ENCODE measurements at places on chromosomes 5 and 9.

DNA sequence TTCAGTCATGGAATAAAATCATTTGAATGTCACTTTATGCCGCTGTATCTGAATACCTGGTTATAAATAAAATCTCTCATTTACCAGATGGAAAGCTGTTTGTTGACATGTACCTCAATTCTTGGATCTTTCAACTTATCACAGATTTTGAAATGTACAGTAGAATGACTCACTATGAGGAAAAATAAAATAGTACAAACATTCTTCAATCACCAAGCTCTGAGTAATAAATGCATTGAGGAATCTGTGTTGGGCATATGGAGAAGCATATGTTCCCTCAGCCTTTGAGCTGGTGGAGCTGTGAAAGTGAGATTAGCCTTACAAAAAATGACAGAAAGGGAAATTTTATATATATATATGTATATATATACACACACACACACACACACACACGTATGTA lies 175.4 kb downstream of the KIAA0825 start:
- no peak for DNase-seq

- DNase-seq: no peak
Measured at GRCh38 chr5:159915904-159916840, at the start of gene ADRA1B. TSS of gene ADRA1B (plus strand) at chr5:159916482. CDS start at chr5:159916906, 424 bp downstream.

DNA sequence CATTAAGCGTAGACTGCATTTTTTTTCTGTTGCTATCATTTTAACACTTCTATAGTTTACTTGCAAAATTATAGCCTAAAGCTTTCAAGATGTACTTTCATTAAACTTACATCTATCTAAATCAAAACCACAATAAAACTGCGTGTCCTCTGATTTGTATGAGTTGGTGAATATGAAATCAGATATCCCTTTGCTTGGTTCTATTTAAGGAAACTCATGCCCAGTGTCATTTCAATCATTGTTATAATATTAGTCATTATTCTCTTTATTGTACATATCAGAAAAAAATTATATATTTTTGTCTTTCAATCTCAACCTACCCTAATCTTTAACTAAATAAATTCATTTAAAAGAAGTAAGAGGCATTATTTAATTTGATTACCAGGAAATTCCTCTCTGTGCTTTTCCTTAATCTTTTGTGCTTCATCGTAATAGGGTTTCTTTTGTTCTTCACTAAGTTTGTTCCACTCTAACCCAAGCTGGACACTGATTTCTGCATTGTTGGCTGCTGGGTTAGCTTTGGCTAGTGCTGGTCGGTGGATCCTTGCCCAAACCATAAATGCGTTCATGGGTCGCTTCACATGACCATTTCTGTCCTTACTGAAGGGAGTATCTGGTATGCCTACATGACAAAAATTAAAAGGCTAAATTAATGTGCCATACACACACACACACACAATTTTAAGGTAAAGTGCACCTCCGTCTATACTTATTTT lies 3.8 kb downstream of the SOX30 start:
- DNase-seq: no peak

DNA sequence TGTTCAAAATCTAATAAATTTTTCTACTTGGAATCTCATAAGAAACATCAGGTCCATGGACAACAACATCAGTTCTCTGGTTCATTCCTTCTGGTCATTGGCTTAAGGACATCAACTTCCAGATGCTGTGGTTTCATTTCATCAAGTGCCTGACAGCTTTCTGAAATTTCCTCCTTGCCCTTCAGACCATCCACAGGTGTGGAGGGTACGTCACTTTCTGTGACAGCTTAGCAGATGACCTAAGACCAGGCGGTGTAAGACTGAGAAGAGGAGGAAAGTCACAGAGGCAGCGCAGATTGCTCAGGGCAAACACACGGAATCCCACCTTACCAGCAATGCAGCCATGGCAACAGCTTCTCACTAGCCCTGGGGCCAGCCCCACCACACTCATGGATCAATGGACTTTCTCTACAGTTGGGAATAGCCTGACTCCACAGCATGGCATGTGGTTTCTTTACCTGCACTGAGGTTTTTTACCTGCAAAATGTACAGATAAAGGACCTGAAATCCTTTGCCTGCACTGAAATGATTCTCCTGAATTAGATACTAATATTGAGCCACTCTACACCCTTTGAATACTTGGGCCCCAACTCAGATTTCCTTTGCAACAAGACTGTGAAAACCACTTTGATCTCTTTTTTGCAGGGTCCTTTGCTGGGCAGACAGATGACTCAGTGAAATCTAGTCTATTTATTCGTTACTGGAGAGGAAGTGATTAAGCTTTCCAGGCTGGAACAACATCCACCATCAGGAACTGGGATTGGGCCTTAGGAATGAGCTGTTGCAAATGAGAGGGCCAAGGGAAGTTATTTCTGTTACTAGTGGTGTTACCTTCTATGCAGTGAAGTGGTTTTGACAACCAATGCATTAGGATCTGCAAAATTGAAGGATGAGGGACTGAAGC lies 26.9 kb downstream of the TICAM2 start:
- DNase-seq: no peak

- no peak for DNase-seq
Measured at GRCh38 chr5:169869066-169869465, 111.2 kb downstream of the INSYN2B start.

- no peak for DNase-seq
Measured at GRCh38 chr9:14908295-14909180, 1.7 kb downstream of the FREM1 start.

DNA sequence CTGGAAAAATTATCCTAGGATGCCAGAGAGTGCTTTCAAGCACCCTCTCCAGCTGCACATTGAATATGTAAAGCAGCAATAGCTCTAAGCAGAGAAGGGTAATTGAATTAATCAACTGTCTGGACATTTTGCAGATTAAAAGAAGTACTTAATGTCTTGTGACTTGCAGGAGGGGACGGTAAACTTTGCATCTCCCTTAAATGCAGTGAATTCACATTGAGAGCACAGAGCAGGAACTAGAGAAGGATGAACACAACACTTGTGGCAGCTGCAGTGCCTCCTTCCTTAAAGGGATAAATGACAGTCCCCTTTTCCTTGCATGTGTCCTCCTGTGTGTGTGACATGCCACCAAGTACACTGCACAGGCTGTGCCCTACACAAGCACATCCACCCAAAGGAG lies 7.4 kb upstream of the CDK5RAP2 start:
- DNase-seq: no peak

GRCh38 chr5:35199886-35200285 lies 30.4 kb downstream of the PRLR start:
- DNase-seq: no peak

- DNase-seq: no peak
Measured at GRCh38 chr9:123085916-123086315, 52.4 kb downstream of the GPR21 start.

- no peak for DNase-seq
Measured at GRCh38 chr5:127757576-127757975, 54.4 kb downstream of the CCDC192 start.

DNA sequence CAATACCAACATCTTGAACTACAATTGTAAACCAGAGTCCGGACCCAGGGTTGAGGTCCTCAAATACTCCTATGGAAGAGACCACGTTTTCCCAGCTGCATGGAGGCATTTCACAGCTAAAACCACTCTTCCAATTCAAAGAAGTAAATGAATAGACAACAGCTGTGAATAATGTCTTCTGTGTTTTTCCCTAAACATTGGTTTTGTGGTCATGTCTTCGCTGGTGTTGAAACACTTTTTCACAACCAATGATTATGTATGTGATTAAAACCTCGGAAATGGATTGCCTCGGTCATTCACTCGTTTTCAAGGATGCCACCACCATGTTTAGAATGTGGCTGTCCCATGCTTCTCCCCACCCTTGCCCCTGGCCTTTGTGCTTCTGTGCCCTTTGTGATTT lies 9.4 kb upstream of the TENT4A start:
- DNase-seq: no peak

GRCh38 chr9:127485995-127486394 lies 34.7 kb downstream of the LRSAM1 start:
- no peak for DNase-seq

DNA sequence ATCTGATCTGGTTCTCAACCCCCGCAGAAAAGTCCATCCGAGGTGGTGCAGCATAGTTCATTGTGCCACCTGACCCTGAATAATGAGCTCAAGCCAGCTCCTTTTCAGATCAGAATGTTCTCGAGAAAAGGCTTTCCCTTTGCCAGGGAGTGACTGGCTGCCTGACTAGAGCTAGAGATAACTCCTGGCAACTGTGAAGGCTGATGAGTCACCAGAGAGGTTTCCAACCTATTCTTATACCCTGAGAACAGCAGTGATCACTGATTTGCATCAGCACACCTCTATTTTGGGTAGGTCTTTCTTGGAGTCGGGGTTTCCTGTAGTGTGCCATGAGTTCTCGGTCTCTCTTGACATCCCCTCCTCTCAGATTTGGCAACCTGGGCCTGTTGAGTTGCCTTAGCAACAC lies 127.9 kb downstream of the PIK3R1 start:
- DNase-seq: no peak

DNA sequence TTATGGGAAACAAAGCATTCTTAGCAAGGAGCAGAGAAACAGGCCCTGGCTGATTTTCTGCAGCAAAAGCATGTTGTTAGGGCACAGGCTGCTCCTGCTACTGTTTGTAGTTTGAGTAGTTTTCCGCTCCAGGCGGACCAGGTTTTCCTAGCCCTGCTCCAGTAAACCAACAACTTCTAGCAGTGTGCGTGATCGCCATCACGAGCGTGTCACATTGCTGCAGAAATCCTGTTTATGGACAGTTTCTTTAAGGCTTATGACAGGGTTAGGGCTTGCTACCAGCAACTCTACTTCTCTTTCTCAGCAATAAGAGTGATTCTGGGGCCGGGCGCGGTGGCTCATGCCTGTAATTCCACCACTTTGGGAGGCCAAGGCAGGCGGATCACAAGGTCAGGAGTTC lies 803.9 kb upstream of the CDH10 start:
- DNase-seq: no peak

GRCh38 chr5:55680353-55680752 lies 31.8 kb downstream of the SLC38A9 start:
- DNase-seq: no peak

DNA sequence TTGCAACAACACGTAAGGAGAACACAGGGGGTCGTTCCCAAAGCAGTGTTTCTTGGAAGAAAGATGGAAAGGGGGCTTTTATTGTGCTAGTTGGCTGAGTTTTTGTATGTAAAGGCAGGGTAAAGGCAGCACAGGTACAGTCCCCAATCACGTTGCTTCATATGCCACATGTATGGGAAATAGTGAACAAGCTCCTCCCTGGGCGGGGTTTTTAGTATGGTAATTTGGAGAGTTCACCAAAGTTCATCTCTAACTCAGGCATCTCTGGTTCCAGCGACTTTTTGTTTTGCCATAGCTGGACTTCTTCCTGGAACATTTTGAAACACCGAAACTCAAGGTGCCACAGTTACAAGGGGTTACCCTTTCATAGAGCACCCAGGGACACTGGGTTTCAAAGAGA lies 133.9 kb downstream of the CAAP1 start:
- no peak for DNase-seq

GRCh38 chr9:129887334-129888292 lies 52.4 kb downstream of the USP20 start:
- peak; percentile 73 for DNase-seq

- no peak for DNase-seq
Measured at GRCh38 chr5:106521701-106522100, 1149.0 kb downstream of the EFNA5 start.

DNA sequence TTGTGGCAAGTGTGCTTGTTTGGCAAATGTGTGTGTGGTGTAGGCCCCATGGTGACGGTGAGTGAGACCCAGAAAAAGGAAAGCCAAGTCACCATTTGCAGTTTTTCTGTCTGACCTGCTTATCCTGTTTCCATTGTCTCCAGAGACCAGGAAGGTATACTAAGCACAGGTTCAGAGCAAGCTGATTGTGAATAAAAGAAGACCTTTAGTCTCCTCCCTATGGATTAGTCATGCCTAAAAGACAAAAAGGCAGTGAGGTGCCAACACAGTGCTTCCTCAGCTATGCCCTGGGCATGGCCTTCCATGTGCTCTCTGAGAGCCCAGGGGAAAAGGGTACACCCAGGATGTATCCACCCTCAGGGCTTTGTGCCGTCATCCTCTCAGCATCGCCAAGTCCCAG lies 49.2 kb upstream of the SHOC1 start:
- no peak for DNase-seq

DNA sequence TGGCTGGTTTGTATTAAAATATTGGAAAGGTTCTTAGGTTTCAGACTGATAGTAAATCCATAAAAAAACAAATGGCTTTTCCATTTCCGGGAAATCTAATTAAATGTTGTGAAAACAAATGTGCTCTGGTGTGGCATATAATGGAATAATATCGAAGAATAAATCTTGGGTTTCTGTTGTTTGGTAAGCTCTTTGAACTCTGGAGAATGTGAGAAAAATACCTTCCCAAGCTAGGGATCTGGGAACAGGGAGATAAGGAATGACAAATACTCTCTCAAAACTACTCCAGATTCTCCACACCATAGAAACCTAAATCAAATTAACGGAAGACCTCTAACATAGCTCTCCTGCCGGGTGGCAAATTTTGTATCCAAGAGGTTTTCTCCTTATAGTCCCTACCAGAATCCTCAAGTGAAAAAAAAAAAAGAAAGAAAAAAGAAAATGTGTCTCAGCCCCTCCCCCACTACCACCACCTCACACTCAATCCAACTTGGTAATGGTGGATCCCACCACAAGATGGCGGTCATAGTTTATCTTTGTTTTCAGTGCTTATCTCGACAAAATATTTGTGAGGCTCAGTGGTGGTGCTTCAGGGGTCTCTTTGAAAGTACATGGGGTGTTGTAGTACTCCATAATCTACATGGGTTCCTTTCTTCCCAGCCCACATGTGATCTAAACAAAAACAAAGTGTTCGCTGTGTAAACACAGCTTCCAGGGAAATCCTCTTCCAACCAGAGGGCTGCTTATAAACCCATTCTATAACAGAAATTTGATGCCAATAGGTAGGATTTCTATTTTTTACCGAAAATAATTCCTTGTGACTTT lies 54.5 kb upstream of the FST start:
- DNase-seq: no peak

- no peak for DNase-seq
Measured at GRCh38 chr5:157860898-157861890, 2.2 kb upstream of the CLINT1 start.

DNA sequence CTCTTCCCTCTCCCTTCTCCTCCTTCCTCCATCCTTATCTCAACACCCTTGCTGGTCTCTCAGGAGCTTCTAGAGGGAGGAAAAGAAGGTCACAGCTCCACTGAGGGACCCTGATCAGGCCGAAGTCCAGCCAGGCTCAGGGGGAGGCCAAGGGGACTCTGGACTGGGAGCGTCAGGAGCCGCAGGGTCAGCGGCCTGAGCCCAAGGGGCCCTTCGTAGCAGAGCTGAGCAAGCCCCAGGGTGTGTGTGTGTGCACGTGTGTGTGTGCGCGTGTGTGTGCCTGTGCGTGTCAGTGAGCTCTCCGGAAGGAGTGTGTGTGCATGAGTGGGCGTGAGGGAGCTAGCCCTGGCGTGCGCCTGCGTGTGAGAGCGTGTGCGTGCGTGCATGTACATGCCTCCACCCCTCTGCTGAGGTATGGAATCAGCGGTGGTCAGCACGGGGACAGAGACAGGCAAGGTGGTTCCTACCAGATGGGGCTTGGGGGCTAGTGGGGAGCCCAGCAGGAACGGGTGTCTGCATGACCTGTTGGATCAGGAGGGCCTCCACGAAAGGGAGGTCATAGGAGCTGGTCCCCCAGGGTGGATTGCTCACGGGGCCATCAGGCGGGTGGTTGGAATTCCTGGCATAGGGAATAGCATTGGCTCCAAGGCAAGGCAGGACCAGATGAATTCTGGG lies 10.0 kb upstream of the AGPAT2 start:
- no peak for DNase-seq

GRCh38 chr9:12859704-12860251 lies 85.0 kb downstream of the LURAP1L start:
- no peak for DNase-seq

GRCh38 chr5:139911425-139912120 lies 116.0 kb downstream of the PSD2 start:
- no peak for DNase-seq
